Thoracic aorta (tissue), 2 donors: ENCODE measurements at places on chromosomes 2 and 18.

- no peak for DNase-seq
Measured at GRCh38 chr2:167842047-167842446, 405.3 kb downstream of the STK39 start.

DNA sequence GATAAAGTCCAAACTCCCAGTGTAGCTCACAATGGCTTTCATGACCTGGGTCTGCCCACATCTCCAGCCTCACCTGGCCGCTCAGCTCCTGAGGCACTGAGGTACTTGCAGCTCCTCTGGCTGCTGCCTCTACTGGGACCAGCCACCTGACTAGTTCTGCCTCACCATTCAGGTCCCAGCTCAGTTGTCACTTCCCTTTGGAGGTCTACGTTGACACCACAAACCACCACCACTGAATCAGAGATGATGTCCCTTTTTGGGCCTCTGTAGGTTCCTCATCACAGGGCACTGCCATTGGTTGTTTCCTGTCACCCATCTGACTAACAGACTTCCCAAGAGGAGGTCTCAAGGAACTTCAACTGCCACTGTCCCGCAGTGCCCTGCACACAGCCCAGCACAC, 21.2 kb downstream of the SPP2 start:
- no peak for DNase-seq

DNA sequence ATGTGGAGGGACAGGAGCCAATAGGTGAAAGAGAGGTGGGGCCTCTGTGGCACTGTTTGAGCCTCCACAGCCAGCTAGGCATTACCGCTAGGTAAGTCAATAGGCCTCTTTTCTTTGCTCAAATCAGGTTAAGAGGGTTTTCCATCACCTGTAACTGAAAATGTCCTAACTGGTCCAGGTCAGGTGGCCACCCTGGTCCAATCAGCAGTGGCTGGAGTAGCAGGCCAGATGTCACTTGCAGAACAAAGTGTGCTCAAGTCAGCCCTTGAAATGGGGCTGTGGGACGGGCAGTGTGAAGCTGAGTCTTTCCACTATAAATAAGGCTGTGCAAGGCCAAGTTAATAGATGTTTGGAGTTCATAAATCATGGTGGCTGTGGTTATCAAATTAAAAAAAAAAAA, 20.9 kb downstream of the FBXO36 start:
- no peak for DNase-seq

- no peak for DNase-seq
Measured at GRCh38 chr2:133331436-133331835, 236.8 kb downstream of the NCKAP5 start.

- no peak for DNase-seq
Measured at GRCh38 chr2:9897846-9898245, 53.6 kb upstream of the GRHL1 start.

DNA sequence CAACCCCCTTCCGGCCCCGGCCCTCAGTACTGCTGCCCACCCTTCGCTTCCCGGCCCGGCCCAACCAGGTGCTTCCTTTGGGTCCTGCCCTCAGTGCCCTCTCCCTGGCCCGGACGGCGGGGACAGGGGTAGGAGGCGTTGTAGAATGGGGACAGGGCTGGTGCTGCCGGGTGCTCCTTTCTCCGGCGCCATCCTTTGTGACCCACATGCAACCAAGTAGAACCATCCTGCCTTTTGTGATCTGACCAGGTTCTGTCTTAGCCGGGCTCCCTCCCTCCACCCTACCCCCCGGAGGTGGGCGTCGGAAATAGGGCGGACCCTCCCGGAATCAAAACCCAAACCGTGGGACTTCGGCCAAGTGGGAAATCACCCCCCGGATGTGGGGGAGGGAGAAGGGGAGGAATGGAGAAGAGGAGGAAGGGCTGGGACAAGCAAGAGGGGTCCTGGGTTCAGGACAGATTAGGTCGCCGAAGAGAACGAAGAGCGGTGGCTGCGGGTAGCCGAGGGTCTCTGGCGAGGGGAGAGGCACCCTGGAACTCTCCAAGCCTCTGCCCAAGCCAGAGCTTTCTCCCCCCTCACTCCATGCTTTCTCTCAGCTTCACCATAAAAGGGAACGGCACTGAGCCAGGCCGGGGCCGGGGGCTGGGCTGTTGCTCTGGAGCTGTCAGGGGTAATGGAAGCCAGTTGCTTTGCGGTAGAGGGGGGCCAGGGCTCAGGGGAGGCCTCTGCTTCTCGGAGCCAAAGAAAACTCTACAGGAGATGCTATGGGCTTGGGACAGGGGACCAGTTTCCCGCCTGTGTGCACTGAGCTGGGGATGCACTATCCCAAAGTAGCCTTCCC, 756 bp upstream of the OST4 start:
- DNase-seq: no peak

DNA sequence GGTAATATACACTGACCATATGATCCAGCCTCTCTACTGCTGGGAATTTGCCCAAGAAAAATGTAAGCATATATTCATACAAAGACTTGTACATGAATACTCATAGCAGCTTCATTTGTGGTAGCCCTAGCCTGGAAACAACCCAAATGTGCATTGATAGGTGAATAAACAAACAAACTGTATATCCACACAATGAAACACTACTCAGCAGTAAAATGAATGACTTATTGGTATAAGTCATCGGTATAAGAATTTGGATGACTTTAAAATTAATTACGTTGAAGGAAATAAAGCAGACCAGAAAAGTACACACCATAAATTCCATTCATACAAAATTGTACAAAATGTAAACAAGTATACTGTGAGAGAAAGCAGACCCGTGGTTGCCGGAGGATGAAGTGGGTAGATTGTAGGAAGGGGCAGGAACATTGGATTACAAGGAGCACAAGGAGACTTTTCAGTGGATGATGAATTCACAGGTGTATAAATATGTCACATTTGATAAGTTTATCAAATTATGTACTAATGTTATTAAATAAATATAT, 376.7 kb downstream of the TDRD15 start:
- DNase-seq: no peak

GRCh38 chr18:11872479-11873136, 21.4 kb downstream of the CHMP1B start:
- DNase-seq: no peak

DNA sequence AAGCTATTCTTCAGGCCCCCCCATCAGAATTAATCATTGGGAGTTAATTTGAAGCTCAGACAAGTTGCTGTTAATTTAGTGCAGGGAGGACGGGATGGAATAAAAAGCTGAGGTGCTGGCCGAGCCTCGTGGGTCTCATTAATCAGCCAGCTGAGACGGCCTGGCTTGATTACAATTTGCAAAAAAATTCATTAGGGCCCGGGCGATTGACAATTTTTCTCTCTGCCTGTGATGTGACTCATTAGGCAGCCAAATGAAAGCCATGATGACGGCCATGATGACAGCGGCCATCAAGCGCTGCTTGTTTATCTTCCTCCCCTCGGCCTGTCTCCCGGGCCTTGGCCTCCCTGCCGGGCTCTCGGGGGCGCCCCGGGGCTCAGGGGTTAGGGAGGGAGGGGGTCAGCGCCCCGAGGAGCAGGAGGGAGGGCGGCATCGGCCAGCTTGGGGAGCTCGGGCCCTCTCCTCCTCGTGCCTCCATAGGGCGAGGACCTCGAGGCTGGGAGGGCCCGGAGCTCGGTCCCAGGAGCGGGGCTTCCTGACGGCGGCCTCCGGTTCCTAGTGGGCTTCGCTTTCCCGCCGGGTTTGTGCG, 5.2 kb downstream of the GBX2 start:
- DNase-seq: no peak

GRCh38 chr2:104577143-104577542, 276.8 kb upstream of the POU3F3 start:
- no peak for DNase-seq

GRCh38 chr2:143001501-143001900, 124.0 kb downstream of the KYNU start:
- DNase-seq: no peak

- DNase-seq: no peak
Measured at GRCh38 chr2:79935046-79935732, 369.4 kb downstream of the LRRTM1 start.

GRCh38 chr2:95276244-95276887, 2.1 kb downstream of the PROM2 start:
- DNase-seq: no peak

DNA sequence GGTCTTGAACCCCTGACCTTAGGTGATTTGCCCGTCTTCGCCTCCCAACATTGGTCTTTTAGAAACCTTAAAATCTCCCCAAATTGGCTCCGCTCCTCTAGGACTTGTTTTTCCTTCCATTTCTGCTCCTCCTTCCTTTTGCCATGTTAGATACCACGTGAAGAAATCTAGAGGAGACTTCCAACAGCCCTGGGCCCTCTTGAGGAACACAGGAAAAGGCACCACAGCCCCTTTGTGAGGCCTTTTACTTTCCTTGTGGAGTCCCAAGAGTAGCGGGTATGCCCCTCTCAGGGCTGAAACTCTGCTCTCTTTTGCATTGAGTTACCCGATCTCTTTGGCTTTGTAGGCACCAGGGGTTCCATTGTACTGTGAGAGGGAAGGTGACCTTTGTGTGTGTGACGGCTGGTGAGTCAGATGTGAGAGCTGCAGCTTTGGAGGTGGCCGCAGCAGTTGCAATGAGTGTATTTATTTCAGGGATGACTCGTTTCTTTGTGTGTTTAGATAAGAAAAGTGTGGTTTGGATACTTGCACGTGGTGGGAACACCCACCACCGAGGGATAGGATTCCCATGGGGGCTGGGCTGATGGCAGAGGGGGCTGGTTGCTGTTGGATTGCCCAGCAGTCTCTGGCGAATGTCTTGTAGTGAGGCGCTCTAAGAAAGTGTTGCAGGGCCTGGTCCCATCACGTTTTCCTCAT, 218.4 kb upstream of the HS6ST1 start:
- DNase-seq: no peak

GRCh38 chr2:100857341-100857740, 37.4 kb downstream of the NPAS2 start:
- no peak for DNase-seq

GRCh38 chr2:79695248-79695647, 182.4 kb downstream of the CTNNA2 start:
- DNase-seq: no peak

DNA sequence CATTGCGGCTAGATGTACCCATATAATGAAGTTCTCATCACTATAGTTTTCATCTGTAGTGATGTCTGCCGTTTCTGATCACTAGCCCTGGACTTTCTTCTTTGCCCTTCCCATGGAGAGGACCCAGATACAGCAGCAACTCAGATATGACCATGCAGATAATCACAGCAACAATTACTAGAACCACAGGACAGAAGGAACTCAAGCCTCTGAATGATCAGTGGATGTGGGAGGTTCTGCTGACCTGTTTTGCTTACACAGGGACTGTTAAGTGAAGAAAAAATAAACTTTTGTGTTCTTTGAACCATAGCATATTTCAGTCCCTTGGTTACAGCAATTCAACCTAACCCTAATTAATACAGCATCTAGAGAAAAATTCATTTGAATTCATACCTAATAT, 62.7 kb downstream of the ACVR1 start:
- DNase-seq: no peak

DNA sequence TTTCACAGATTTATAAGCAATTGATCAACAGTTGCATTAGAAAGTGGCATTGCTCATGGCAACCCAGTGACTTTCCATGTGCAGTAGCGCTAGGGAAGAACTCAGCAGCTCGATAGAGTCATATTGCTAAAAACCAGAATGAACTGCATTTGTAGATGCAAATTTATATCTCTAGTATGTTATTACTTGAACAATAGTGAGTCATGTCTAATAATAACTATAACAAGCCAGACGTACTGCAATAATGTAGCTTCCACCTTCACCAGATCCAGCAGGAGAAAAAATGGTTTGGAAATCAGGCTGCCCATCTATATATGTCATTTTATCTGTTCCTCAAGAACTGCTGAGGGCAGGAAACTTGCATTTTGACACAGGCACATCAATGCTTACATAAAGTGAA, 66.5 kb upstream of the FIGN start:
- no peak for DNase-seq

- DNase-seq: no peak
Measured at GRCh38 chr2:44137872-44138551, 30.7 kb upstream of the PPM1B start.

- DNase-seq: no peak
Measured at GRCh38 chr2:3194828-3195227, 182.8 kb downstream of the EIPR1 start.

DNA sequence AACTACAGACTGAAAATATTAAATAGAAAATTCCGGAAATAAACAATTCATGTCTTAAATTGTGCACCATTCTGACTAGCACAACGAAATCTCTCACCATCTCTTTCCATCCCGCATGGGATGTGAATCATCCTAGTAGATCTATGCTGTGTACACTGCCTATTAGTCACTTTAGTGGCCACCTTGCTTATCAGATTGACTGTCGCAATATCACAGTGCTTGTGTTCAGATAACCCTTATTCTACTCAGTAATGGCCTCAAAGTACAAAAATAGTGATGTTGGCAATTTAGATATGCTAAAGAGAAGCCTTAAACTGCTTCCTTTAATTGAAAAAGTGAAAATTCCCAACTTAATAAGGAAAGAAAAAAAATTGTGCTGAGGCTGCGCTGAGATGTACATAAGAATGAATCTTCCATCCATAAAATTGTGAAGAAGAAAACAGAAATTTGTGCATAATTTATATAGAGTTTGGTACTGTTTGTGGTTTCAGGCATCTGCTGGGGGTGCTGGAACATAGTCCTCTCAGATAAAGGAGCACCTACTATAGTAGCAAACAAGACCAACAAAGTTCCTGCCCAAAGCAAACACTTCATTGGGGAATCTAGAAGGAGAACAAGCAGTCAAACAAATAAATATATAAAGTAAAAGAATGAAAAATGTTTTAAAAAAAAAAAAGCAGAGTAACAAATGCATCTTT, 12.0 kb downstream of the PSMD1 start:
- DNase-seq: no peak

DNA sequence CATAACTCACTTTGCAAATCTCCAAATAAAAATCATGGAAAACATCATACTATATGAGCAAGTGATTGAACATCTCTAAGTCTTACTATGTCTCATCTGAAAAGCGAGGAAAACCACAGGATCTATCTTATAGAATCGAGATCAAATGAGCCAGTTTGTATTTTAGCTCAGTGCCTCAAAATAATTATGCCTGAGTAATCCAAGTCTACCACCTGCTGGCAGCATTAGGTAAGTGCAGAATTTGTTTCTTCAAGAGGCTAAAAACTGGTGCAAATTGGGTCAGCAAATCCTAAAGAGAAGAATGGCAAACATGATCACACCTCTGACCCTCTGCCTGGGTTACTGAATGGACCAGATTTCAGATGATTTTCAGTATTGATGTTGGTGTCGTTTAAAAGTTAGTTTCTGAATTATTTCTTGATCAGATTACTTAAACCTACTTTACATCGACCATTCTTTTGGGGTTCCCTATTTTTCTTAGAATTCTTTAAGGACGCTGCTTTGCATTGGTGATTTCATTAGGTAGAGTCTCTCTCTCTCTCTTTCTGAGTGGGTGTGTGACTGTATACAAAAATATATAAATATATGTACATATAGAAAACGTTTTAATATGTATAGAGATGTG, 12.7 kb upstream of the FHOD3 start:
- DNase-seq: no peak

DNA sequence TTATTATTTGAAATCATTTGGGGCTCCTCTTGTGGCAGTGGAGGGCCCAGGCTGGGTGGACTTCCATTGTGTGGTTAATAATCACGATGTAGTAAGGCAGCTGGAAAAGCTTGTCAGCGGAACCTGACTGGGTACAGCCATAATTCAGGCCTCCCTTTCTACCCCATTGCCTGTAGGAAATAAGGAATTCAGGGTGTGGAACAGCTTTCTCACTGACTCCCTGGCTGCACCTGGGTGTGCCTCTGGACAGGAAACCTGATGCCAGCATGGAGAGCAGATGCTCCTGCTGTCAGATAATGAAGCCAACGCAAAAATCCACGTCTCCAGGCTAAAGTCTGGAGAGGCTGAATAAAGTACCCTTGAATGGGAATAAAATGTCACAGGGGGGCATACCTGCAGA, 44.2 kb downstream of the LYPD6B start:
- no peak for DNase-seq
